ENCODE measurements at places on chromosomes 5 and 9.
A peak's percentile ranks its signal among the peaks of the same experiment; 100 is the strongest.

DNA sequence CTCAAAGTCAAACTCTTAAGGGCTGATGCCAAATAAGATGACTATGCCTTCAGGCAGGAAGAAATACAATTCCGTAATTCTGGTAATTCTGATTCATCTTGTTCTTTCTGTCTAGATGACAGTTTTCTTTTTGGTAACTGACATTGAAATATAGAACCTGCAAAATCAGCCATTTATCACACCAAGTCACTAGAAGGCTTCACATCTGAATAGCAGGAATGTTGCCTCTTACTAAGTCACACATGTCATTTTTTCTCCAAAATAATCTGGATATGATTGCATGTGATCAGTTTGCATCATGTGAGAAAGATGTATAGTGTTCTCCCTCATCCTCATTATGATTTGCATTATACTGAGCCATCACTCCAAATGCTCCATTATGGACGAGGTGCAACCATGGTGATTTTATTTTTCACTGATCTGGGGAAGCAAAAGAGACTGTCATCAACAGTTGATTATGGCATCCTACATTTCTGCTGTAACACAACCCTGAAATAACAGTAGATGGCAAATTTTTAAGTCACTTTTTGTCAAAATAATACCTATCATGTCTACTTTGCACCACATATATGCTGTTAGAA, 69.0 kb downstream of the HCN1 start:
- no peak for DNase-seq

- DNase-seq = no peak
Observed at GRCh38 chr5:107570805-107571531, 99.8 kb downstream of the EFNA5 start.

- no peak for DNase-seq
Observed at GRCh38 chr5:172505845-172506244, 51.5 kb upstream of the SH3PXD2B start.

DNA sequence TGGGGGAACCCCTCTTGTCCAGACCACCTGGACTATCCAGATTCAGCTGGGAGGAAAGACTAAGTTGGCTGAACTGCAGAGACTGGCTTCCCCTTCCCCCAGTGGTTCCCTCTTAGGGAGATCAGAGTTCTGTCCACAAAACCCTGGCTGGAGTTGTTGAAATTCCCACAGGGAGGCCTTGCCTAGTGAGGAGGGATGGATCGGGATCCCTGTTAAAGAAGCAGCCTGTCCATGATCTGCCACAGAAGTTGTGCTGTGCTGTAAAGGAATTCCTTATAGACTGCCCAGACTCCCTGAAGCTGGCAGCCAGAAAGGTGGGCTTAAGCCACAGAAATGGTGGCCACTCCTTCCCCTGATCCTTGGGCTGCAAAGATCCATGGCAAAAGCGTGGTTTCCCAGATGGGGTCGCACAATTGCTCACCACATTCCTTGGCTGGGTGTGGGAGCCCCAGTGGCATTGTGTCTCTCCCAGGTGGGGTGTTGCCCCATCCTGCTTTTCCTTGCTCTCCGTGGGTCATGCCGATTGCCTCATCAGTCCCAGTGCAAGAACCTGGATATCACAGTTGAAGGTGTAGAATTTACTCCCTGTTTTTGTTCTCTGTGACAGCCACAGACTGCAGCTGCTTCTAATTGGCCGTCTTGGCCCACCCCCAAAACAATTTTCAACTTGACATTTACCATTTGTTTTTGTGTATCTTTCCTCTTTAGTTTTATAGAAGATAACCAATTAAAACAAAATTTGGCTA, 342.4 kb downstream of the FGF10 start:
- no peak for DNase-seq

DNA sequence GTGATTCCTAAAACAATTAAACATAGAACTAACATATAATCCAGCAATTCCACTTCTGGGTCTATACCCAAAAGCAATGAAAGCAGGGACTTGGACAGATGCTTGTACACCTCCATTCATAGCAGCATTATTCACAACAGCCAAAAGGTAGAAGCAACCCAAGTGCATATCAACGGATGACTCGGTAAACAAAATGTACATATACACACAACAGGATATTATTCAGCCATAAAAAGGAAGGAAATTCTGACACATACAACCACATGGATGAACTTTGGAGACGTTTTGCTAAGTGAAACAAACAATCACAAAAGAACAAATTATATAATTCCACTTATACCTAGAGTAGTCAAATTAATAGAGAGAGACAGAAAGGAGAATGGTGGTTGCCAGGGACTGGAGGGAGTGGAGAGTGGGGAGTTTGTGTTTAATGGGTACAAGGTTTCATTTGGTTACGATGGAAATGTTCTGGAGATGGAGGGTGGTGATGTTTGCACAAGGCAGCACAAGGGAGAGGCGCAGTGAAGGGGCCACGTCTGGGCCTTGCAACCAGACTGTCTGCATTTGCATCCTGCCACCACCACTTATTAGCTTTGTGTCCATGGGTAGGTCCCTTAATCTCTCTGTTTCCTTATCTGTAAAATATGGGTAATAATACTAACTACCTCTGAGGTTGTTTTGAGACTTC, 36.3 kb upstream of the RLN1 start:
- no peak for DNase-seq

DNA sequence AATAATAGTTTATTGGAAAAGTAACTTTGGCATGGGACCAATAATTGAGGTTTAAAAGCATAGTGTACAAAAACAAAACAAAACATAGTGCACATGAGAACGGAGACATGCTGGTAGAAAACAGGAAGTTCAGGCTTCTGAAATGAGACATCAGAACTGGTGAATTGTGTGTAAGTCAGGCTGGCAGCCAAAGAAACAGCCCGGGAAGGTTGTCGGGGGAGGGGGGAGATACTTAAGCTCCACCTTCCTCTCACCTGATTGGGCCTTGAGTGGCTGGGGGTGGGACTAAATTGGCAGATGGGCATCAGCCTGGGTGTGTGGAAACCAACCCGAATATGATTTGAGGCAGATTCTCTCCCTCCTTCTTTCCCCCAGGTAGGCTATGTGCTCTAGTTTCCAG, 256.3 kb downstream of the SMARCA2 start:
- no peak for DNase-seq

DNA sequence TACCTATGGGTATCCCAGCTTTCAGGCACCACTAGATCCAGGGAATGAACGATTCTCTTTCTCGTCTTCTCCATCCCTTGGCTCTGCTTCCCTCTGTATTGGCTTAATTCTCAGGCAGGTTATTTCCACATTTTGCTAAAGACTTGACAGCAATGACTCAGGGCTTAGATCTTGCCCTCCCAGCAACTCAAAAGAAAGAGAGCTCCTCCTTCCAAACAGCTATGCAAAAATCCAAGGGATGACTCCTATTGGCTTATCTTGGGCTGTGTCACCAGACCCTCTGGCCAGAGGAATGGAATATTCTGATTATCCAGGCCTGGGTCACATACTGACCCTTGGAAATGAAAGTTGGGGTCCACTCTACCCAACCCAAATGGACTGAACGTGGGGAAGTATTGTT, 270.2 kb downstream of the NTRK2 start:
- no peak for DNase-seq

DNA sequence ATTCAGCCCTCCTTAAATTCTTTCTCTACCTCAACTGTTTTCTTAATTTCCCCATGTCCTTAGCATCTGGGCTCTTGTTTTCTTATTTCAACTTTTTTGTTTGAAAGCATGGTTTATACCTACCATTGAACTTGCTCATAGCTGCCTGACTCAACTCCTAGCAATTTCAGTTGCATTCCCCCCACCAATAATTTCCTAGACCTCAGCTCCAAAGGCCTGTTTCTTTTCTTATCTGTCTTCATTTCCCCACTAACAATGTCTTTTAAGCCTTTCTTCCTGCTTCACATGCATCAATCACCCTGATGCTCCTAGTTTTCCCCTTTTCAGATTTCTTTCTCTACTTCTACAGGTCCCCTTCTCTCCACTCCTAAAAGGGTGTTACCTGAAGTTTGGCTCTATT, 129.7 kb upstream of the PDE4D start:
- peak; percentile 58 for DNase-seq

- DNase-seq = peak; percentile 27
Observed at GRCh38 chr5:98635656-98636055, 137.8 kb upstream of the RGMB start.

DNA sequence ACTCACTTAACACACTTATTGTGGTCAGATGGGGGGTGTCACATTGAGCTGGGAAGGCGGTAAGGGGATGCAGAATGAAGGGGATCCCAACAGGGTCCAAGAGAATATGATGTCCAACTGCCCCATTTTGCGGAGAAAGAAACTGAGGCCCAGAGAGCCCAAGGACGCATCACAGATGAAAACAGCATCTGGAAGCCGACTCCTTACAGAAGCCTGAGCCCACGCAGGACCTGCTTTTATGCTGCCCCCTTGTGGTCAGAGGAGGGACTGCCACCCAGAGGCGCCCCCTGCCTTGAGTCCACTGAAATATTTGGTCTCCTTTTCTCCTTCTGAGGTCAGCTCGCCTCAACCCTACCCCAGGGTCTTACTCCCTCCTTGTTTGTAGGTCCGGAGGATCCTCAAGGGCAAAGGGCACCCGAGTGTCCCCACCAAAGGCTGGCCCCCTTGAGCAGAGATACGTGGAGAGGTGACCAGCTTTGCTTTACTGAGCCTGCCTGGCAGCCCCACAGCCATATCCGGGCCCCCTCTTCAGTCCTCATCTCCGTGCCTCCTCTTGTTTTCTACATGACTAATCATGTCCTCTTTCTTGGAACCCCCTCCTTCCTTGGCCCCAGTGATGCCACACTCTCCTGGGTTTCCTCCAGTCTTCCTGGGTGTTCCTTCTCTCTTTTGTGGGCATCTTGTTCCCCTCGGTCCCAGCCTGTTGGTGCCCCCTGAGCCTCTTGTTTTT, 30.0 kb upstream of the TTLL11 start:
- peak; percentile 57 for DNase-seq

GRCh38 chr5:149257889-149258705, 13.6 kb upstream of the AFAP1L1 start:
- DNase-seq = peak; percentile 73

DNA sequence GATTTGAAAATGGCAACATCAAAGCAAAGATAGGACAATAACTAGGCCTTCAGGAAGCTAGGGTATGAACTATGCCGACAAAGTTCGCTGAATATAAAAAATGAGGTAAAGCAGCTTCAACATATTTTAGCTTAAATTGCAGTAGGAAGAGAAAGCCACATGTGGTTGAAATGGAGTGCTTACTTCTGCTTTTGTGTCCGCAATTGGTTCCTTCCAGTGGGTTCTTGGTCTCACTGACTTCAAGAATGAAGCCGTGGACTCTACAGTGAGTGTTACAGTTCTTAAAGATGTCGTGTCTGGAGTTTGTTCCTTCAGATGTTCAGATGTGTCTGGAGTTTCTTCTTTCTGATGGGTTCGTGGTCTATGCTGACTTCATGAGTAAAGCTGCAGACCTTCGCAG, 95.2 kb downstream of the APTX start:
- no peak for DNase-seq

DNA sequence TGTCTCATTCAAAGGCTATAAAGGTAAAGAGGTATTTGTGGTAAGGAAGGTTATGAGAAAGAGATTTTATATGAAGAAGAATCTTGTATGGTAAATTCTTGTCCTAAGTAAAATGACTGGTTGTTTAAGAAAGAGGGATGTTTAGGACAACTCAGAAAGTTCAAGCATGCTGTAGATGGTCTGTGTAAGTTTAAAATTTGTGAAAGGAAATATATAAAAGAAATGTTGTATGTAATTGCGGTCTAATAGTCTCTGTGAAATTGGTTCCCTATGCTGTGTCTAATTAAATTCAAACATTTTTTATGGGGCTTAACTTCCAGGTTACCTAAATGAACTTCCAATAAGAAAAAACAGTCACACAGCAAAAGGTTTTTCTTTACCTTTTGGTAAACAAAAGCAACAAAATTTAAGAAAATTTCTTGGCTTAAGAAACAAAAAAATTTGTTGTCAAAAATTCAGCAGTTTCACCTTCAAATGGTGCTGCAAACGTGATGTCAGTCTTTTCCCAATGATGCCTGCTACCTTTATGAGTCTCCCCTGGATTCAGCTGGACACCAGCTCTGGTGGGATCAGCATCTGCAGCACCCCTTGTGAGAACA, 83.0 kb upstream of the FCN1 start:
- DNase-seq = no peak

GRCh38 chr9:100890321-100890720, 138.2 kb upstream of the PLPPR1 start:
- DNase-seq = no peak

DNA sequence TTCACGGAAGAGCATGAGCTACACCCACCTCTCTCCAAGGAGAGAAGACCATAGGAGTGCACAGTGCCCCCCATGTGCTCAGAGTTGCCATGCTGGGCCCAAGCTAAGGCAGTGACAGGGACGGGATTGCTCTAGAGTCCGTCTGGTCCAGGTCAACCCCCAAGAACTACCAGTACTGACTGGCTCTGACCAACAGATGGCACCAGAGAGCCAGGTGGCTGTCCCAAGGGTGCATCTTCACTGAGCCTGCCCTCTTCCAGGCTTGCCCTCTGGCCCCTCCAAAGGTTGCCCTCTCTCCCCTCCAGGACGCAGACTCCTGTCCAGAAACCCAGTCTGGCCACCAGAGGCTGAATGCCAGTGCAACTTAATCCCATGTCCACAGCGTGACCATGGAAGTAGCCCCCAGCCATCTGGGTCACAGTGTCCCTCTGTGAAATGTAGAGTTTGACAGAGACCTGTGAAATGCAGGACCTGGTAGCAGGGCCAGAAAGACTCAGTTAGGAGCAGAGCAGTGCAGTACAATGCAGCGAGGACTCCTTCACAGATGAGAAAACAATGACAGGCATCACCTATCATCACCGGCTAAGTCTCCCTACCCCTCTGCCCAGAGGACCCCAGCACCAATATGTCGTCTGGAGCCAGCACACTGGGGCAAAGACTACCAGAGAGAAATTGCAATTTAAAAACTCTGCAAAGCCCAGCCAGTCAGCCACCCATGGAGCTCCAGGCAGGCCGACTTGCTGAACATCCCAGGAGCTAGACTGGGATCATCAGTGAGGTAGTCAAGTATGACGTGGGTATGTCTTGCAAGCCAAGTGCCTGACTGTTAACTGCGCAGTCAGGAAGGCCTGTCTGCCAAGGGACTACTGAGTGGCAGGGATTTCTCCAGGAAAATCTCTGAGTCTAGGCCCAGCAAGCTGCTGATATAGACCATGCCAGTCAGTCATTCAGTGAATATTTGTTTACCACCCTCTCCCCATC, 7.7 kb upstream of the SKP1 start:
- peak; percentile 42 for DNase-seq

DNA sequence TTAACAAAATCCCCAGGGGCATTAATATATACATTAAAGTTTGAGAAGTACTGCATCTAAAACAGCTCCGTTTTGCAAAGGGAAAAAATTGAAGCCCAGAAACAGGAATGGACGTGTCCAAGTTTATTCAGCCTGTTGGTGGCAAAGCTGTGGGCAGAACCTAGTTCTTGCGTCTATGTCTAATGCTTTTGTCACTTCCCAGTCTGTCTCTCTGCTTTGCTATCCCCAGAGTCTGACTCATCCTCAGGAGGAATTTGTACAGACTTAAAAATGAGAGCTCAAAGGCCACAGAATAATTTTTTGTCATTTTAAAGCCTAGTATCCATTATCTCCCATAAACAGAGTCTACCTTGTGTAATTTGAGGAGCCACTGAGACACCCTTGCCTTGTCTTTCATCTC, 330.9 kb upstream of the GRIA1 start:
- DNase-seq = peak; percentile 77

Data from fibroblast of skin of right quadriceps (primary cell).